ENCODE measurements at places on chromosomes 5 and 9.
A peak's percentile ranks its signal among the peaks of the same experiment; 100 is the strongest.

DNA sequence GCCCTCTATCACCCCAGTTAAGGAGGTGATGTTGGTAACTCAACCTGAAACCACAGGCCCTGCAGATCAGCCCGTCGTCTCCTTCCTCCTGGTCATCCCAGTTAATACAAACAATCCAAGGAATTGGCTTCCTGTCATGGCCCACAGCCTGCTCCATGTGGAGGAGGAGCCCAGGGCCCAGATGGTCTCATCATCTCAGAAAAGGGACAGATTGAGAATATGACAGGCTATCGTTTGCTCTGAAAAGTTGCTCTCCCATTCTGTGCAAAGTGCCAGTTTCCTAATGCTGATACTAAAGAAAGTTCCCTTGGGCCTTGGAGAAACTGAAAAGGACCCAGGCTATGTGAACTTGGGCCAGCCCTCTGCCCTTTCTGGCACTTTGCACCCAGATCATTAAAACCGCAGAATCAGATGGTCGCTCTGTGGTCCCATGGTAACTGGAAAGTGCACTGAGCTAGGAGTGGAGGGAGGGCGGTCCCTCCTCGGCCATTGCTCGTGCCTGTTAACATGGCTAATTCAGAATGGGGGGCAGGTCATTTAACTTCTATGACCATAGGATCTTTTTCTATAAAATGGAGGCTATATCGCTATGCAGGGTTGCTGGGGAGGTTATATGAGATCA lies 675 bp upstream of the SPAAR start:
- no peak for DNase-seq

DNA sequence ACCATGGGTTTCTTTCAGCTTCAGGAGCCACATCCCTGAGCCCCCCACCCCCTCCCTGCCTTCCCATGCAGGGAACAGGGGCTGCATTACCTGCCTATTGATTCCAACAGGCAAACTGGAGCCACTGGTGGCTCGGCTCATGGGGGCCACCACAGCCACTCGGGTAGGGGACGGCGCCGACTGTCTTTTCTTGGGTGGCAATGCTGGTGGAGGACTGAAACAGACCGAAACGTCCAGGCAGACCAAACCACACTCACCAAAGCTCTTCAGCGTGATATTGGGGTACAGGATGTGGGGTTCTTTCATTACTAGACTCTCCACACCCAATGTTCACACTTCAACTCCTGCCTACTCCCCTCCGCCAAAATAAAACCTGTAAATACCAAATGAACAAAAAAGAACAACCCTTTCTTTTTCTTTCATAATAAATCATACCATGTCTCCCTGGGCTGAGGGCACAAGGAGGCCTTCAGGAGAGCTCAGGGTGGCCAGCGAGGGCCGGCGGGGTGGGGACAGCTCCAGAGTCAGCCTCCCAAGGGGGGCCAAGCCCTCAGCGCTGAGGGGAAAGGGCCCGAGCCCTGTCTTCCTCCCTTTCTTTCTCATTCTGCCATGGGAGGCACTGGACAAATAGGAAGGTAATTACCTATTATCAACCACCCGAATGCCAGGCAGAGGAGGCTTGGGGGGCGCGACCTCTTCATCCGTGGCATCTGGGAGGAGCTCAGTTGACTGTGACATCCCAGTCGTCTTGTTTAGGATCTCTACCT lies 83.3 kb downstream of the PRRT1B start:
- DNase-seq, result peak; percentile 66

DNA sequence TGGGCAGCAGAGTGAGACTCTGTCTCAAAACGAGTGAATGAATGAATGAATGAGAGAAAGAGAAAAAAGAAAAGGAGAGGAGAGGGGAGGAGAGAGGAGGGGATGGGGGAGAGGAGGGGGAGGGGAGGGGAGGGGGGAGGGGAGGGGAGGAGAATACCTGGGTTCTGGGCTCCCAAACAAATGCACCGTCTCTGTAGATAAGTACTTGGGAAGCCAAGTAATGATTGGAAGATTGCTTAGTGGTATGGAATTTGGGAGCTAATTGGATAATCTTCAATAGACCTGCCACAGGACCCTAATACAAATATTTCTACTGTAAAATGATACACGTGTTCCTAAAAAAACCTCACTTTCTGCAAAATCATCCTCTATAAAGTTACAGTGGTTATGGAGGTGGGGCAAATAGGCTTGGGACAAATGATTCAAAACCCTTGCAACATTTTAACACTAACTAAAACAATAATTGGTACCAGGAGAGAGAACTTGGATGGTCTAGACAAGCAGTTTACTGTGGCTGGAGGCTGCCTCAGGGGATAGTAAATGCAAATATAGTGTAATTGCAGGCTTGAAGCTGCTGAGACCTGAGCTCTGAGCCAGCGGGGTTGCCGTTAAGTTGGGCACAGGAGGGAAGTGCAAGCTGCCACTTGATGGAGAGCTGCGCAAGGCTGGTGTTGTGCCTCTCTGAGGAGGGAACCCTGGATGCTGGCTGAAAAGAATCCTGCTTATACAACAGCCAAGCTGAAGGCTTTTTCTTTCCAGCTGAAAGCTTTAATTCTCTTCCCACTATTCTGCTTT lies 3.5 kb downstream of the HEMGN start:
- no peak for DNase-seq

- DNase-seq, result no peak
Observed at GRCh38 chr5:151721087-151721646, 34.5 kb upstream of the SPARC start.

- DNase-seq, result no peak
Observed at GRCh38 chr9:133987946-133988665, 4.0 kb downstream of the VAV2 start.

DNA sequence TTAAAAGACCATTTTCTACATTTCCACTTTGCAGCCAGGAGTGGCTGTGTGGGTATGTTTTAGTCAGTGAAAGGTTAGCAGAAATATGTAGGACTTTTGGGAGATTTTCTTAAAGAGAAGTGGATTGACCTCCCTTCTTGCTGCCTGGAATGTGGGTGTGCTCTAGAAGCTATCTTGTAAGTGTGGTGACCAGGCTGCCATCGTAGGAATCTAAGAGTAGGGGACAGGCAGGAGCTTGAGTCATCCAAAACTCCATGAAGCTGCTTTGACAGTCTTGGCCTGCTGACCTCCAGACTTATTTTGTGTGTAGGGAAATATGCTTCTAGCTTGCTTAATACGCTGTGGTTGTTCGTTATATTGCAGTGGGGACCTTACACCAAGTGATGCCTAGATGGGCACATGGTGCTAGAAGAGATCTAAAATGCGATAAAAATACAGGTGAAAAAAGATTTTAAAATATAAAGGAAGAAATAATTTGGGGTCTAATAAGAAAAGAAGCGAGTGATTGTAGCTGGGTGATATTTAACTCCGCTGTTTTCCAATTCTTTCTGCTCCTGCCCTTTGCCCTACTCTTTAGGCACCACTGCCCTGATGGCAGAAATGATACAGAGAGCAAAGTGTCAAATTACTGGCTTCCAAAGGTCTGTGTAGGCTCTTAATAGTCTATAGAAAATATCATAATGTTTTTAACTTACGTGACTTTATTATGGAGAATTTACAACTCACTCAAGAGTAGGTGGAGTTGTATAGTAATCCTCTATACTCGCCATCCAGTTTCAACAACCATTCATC lies 298.2 kb upstream of the ZNF608 start:
- DNase-seq, result no peak

Data from effector memory CD8-positive, alpha-beta T cell (primary cell).